ENCODE measurements at places on chromosomes 2 and 18. TPM values are rescaled to one million over a fixed set of nuclear protein-coding genes. Genes with fewer than 3 reads are reported as not detected.

The LOXHD1 gene
- not detected for total RNA-seq

The SMYD5 gene
- total RNA-seq, result 12.6 TPM

The FSHR gene
- not detected for total RNA-seq

The GATA6 gene
- 13.1 TPM for total RNA-seq

The VWA3B gene
- total RNA-seq, result not detected

The GALR1 gene
- not detected for total RNA-seq

The GNAL gene
- total RNA-seq, result 5.9 TPM

The BOK gene
- total RNA-seq, result 28.5 TPM

The DSC2 gene
- 0.58 TPM for total RNA-seq

The CNRIP1 gene
- total RNA-seq, result 25.9 TPM

The IL36B gene
- not detected for total RNA-seq

GRCh38 chr2:200461846-200462710 lies 47.8 kb downstream of the KCTD18 start:
- no peak for DNase-seq

DNA sequence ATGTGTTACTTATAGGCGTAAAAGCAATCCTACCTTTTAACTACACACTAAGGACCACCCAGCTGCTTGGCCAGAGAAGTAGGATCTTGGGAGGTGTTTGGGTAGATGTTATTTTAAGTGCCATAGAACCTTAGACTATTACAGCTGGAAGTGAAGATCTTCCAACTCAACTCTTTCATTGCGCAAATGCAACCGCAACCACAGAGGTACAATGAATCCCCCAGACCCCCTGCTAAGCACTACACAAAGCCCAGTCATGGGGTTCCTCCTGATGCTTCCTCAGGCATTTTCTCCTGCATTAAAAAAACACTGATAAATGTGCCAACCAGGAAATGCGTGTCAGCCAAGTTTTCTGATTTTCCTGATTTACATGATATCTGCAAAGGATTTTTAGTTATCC lies 246.0 kb downstream of the LRRTM1 start:
- DNase-seq, result no peak

DNA sequence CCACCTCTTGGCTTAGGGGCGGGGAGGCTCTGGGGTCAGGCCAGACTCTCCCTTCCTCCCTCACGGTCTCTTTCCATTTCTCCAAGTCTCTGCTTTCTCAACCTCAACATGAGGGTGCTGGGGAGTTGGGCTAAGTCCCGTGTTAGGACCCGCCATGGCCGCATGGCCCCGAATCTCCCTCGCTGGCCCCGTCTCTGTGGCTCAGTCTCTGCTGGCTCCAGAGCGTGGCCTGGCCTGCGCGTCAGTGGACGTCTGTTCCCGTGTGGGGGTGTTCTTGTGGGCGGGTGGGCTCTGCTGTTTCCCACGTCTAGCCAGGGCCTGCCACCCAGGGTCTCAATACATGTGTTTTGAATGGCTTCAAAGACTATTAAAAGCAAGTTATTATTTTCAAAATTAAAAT lies 12.4 kb downstream of the ALLC start:
- no peak for DNase-seq

DNA sequence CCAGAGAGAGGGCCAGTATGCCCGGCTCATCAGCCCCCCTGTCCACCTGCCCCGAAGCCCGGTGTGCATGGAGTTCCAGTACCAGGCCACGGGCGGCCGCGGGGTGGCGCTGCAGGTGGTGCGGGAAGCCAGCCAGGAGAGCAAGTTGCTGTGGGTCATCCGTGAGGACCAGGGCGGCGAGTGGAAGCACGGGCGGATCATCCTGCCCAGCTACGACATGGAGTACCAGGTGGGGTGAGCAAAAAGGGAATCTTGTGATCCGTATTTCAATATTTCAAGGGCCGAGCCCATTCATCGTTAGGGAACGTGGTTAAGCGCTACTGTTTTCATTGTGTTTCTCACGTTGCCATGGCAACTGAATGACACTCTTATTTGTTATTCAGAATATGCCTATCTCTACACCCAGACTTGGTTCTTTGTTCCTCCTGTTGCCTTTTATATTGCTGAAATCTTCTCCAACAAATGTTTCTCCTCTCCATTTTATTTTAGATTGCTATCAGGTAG lies 81.5 kb downstream of the NRP2 start:
- DNase-seq, result no peak

- no peak for DNase-seq
Measured at GRCh38 chr2:96325041-96325883, at the start of gene ITPRIPL1. ITPRIPL1 (plus strand) TSS chr2:96325317; CDS start chr2:96325840, 523 bp downstream.

DNA sequence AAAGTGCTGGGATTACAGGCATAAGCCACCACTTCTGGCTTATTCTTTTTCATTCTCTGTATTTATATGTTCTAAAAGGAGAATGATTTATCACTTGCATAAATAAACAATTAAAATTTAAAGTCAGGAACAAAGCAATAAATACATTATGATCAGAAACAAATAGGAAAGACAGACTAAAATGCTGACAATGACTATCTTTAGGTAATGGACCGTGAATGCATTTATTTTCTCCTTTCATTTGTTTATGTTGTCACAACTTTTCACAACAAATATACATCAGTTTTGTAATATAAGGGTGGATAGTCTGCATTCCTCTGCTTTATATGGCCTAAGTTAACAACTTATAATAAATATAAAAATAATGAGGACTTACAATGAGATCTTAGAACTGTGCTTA lies 199.2 kb upstream of the EPHA4 start:
- no peak for DNase-seq

DNA sequence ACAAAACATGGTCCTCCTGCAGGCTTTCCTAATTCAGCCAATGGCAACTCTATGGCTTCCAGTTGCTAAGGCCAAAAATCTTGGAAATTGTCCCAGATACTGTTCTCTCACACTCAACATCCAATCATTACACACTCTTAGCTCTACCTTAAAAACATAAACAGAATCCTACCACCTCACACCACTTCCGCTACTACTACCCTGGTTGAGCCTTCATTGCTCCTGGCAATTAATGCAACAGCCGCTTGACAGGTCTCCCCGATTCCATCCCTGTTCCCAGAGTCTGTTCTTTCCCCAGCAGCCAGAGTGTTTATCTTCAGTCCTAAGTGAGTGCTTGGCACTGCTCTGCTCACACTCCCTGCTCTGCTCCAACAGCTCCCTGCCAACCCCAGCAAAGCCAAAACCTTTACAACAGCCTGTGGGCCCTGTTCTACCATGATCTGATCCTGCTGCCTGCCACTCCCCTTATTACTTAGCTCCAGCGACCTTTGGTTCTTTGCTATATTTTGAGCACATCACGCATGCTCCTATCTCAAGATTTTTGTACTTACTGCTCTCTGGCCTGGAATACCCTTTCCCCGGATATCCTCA lies 67.5 kb upstream of the AMMECR1L start:
- no peak for DNase-seq

DNA sequence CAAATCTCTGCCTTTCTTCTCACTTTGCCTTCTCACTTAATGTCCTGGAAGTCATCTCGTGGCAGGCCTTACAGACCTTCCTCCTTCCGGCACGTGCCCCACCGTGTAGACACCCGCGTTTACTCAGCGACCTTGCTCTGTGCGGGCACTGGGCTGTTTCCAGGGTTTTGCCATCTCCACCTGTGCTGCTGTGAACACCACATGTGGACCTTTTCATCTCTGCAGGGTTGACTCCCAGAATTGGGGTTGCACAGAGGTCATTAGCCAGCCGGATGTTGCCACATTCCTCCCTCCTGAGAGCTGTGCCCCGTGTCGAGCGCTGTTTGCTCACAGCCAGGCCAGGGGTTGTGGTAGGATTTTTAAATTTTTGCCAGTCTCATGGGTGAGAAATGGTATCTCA lies 25.4 kb downstream of the KCNG2 start:
- DNase-seq, result no peak

- DNase-seq, result no peak
Measured at GRCh38 chr2:179106676-179107428, 56.9 kb upstream of the CCDC141 start.

DNA sequence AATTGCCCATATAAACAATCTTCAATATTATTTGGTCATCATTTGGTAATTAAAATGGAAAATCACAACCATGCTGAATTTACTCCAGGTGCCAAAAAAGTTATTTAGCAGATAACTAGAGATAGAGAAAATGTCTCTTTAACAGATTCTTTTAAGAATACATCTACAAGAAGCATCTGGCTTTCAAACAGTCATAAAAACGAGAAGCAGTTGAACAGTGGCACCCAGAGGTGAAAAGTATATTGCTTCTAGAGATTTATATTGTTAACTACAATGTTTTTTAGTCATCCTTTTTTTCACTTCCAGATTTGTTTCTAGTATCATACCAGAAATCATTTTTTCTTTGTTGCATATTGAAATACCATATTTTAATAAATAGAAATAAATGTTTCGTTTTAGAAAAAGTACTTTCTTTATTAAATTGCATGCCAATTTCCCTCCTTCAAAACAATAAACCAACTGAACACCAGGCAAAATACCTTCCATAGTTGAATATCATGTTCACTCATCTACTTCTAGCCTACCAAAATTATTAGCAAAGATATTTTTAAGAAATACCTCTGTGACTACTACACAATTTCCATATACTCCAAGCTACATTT lies 65.4 kb upstream of the HNRNPA3 start:
- no peak for DNase-seq

GRCh38 chr18:49177812-49178211 lies 227.0 kb upstream of the SMAD7 start:
- DNase-seq, result no peak

DNA sequence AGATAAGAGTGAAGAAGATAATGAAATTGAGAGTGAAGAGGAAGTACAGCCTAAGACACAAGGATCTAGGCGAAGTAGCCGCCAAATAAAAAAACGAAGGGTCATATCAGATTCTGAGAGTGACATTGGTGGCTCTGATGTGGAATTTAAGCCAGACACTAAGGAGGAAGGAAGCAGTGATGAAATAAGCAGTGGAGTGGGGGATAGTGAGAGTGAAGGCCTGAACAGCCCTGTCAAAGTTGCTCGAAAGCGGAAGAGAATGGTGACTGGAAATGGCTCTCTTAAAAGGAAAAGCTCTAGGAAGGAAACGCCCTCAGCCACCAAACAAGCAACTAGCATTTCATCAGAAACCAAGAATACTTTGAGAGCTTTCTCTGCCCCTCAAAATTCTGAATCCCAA lies 15.7 kb downstream of the MSH6 start:
- DNase-seq, result no peak

DNA sequence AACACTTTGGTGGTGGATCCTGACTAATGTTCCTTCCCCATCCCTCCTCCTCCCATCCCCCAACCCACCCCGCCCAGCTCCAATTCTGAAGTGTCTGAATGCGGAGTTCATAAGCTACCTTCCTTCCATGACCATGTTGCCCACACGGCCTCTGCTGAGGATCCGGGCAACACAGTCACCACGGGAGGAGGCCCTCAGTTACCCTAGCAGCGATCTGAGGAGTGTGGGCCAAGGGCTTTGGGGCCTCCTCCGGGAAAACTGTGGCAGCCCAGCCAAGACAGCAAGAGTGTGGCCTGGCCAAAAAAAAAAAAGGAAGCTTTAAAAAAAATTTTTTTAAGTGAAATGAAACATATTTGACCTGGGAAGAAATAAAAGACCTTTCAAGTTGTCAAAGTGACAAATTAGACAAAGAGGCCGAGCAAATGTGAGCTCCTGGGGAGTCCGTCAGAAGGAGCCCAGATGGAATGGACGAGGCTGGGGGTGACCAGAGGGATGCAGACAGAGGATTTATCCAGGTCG lies 169.0 kb upstream of the PKDCC start:
- DNase-seq, result no peak

GRCh38 chr2:128304330-128304714 lies 14.3 kb downstream of the HS6ST1 start:
- DNase-seq, result peak; percentile 54

GRCh38 chr18:31738460-31739407 lies 21.9 kb downstream of the SLC25A52 start:
- DNase-seq, result no peak

GRCh38 chr18:48950536-48951447 lies at the start of gene SMAD7:
SMAD7 (minus strand) TSS chr18:48950965; CDS start chr18:48950424, 541 bp downstream.
- DNase-seq, result no peak

- no peak for DNase-seq
Measured at GRCh38 chr2:41194230-41194629, 742.3 kb upstream of the SLC8A1 start.

DNA sequence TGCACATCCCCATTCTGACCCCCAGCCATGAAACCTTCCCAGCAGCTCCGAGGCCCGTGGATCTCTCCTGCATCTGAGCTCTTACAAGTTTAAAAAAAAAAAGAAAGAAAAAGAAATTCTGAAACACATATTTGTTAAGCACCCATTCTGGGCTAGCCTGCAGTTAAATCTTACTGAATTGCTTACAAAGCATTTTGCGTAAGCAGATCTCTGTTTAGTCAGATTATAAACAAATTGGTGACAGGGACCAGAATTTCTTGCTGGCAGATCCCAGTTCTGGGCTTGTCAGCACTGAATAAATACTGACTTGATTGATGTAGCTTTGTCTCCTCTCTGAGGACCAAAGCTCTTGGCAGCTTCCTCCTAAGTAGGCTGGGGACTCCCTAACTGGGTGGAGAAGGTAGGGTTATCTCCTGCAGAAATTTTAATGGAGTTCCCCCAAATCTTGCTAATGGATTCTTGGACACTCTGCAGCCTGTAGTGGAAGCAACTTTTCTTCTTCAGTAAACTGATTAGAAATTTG lies 160.9 kb downstream of the MIB1 start:
- no peak for DNase-seq

DNA sequence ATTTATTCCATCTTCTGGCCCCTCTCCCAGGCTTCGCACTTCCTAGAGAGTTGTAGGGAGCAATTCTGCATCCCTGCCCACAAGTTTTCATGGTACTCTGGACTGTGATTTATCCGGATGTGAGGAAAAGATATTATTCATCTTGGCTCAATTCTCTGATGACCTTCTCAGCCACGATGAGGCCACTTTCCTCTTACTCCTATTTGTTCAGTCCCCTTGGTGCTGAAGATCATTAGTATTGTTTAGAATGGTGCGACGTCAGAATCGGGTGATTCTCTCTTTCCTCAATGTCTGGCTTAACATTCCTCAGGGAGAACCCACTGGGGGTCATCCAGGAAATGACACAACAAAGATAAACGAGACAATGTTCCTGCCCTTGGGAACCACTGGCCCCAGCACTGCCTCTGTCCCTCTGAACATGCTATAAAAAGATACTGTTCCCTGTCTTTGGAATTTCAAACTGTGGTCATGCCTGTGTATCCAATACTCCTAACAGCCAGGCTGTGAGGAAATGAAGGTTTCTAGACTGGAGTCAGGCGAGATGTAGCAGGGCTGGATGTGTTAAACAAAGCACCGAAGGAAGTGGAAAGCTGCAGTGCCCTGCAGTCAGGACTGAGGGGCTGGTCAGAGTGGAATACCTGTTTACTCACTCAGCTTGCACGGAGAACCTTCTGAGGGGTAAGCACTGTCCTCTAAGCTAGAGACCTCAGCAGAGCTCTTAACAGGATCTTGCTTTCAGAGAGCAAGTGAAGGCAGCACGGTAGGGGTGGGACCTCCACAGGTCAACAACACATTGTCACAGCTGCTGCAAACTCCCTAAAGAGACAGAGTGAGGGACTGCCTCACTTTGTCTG lies 12.9 kb upstream of the GLI2 start:
- DNase-seq, result peak; percentile 35

- DNase-seq, result no peak
Measured at GRCh38 chr2:230976671-230977171, 19.2 kb upstream of the SPATA3 start.
